NCI-H1436 treated with DMSO at 0.1 percent for 48 hours (cell line): ENCODE measurements at places on chromosomes 11 and 22.

GRCh38 chr11:65613091-65613928 is 711 bp downstream of the MAP3K11 start:
- DNase-seq: no peak

DNA sequence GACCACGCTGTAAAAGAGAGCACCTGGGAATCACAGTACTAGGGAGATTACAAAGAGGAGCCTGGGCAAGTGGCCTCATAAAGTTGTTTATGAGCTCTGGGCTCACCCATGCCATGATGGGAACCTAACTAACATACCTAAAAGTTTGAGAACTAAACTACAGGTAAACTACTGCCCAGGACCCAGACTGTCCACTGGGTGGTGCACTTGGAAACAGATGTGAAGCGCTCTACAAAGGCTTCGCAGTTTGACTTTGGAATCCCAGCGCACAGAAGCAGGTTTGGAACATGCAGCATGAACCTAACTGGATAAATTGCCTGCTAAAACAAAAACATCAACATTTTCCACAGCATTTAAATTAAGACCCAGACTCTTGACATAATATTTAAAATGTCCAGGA is 418.6 kb downstream of the FAM181B start:
- no peak for DNase-seq

DNA sequence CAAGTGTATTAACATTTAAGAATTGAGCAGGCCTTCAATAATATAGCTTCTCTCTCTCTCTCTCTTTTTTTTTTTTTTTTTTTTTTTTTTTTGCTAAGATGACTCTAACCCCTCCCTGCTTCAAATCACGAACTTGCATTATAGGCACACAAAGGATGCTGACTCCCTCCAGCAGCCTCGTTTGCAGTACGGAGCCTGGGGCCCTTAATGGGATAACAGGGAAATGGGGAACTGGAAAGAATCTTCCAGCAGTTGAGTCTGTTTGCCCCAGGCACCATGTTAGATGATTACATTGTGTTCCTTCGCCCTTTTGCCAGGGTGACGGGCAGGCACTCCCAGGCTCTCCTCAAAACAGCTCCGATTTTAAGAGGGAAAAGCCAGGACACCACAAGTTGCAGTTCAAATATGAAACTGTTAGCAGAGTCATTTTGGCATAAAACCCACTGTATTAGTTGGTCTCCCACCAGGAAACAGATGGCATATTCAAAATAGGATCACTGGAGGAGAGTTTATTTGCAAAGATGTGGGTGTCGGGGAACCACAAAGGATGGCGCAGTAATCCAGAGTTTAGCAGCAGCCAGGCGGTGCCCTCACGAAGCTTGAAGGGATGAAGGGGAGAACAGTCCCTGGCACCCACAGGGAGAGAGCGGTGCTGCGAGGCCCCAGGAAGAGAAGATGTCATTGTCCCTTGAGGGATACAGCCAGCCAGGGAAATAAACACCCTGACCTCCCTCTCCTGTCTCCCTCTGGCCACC is 26.5 kb upstream of the TREH start:
- no peak for DNase-seq

- DNase-seq: no peak
These were observed 47.0 kb upstream of the ALKBH3 start for GRCh38 chr11:43833657-43834073.

DNA sequence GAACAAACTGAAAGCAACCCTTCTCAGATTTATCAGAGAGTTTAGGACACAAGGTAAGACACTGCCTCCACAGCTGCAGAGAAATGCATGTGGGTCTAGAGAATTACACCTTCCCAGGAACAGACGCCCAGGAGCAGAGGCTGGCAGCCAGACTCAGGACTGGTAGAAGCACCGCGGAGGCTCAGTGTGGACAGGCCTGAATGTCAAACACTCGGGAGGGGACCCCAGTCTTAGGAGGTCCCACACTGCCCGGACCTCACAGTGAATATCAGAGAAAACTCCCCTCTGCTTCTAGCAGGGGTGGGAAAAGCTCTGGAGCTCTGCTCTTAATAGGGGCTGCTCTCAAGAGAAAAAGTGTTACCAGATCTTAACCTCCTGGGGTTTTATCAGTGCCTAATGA is 952.7 kb downstream of the BRD1 start:
- DNase-seq: no peak

DNA sequence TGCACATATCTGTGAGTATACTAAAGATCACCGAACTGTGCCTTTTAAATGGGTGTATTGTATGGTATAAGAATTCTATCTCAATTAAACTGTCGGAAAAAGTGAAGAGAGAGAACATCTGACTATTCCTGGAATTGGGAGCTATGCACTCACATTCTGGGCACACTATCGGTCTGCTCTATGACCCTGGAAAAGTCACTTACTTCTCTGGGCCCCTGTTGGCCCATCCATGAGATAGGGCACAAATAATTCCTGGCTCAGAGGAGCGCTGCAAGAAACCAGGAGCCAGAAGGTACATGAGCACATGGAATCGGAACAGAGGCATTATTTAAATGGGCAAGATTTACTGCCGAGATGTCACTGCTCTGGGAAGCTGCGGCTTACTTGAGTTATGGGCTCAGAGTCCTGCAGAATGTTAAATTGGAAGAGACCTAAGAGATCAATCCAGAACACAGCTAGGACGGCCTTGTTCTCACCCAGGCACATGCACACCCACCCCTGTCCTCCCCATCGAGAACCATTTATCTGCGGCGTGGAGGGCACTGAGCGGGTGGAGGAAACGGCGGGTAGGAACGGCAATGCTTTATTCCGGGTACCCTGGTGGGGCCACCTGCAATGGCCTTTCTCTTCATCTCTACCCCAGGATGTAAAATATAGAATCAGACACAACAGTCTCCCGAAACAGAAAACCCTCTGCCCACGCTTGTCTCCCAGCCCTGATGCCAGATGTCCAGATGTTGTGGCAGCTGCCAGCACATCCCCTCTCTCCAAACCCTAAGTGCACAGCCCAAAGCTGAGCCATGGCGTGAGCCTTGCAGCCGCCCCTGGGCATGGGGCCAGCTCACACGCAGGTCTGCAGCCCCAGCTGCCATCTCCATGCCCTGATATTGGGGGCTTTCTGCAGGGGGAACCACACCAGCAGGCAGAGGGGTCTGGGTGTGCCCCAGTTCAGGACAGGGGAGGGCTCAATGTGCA is 142.4 kb downstream of the DSCAML1 start:
- DNase-seq: no peak

- DNase-seq: no peak
These were observed 5.4 kb downstream of the TANGO2 start for GRCh38 chr22:20026204-20026908.

DNA sequence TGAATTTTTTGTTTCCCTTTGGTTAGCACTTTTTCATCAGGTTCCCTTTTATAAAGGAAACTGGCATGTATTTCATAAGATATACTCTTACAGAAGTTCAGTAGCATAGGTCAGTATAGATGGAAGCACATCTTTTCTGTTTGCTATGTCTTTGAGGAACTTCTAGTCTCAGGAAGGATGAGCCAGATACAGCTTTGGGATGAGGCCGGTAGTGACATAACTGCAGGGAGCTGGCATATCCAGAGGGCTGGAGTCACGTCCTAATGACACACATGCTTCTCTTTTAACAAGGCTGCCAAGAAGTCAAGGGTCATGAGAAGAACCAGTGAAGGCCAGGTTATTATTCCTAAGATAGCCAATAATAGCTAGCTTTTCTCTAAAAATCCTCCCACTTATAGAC is 33.3 kb upstream of the ADSL start:
- no peak for DNase-seq

- no peak for DNase-seq
These were observed 24.8 kb downstream of the ADAMTS15 start for GRCh38 chr11:130473056-130473794.
